ENCODE measurements at places on chromosomes 7 and 10.
A peak's percentile ranks its signal among the peaks of the same experiment; 100 is the strongest.

GRCh38 chr7:66142996-66143395 is 28.3 kb downstream of the CRCP start:
- no peak for DNase-seq
- peaks cover 65% of the 10 kb centered on the region for H3K36me3 ChIP-seq
- peaks cover 23% of the 10 kb centered on the region for H3K4me1 ChIP-seq
- H3K27me3 ChIP-seq, result no peaks in the 10 kb centered on the region

DNA sequence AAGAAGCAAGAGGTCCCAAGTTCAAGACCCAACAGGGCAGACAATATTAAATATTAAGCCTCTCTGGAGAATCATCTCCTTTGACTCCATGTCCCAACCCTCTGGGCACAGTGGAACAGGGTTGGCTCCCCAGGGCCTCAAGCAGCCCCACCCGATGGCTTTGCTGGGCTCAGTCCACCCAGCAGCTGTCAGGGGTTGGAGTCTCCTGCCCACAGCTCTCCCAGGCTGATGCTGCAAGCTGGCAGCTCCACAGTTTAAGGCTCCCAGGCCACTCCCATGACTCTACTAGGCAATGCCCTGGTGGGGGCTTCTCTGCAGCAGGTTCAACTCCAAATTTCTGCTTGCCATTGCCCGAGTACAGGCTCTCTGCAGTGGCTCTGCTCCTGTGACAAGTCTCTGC is 55.1 kb downstream of the LARP4B start:
- no peak overlapping the region for H3K4me3 ChIP-seq
- H3K36me3 ChIP-seq, result peaks cover 37% of the 10 kb centered on the region
- H3K27me3 ChIP-seq, result no peaks in the 10 kb centered on the region
- no peak for DNase-seq
- no peak overlapping the region for H3K27ac ChIP-seq

GRCh38 chr7:107530751-107531150 is 33.0 kb downstream of the COG5 start:
- no peaks in the 10 kb centered on the region for H3K27me3 ChIP-seq
- no peak for DNase-seq
- H3K4me1 ChIP-seq, result peaks cover 46% of the 10 kb centered on the region

- H3K4me3 ChIP-seq, result no peak overlapping the region
- no peak overlapping the region for H3K27ac ChIP-seq
- H3K27me3 ChIP-seq, result no peaks in the 10 kb centered on the region
Observed at GRCh38 chr10:112715581-112715980, 234.5 kb upstream of the TCF7L2 start.

- H3K4me3 ChIP-seq, result no peak overlapping the region
- no peaks in the 10 kb centered on the region for H3K27me3 ChIP-seq
- DNase-seq, result no peak
- H3K36me3 ChIP-seq, result no peaks in the 10 kb centered on the region
- H3K4me1 ChIP-seq, result no peaks in the 10 kb centered on the region
Observed at GRCh38 chr10:13972609-13973008, 358.1 kb downstream of the FRMD4A start.

DNA sequence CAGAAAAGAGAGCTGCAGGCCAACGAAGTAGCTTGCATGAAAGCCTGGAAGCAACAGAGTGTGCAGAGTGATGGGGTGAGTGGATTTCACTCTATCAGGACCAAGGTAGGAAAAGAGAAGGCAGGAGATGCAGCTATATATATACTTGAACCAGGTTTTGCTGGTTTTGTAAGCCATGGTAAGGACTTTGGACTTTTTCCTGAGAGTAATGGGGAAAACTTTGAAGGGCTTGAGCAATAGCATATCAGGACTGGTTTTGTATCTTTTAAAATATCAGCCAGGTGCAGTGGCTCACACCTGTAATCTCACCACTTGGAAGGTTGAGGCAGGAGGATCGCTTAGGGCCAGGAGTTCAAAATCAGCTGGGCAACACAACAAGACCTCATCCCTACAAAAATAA is 120.6 kb upstream of the NRP1 start:
- H3K27me3 ChIP-seq, result peaks cover 9% of the 10 kb centered on the region
- no peak for DNase-seq
- H3K27ac ChIP-seq, result no peak overlapping the region
- H3K4me1 ChIP-seq, result no peaks in the 10 kb centered on the region

DNA sequence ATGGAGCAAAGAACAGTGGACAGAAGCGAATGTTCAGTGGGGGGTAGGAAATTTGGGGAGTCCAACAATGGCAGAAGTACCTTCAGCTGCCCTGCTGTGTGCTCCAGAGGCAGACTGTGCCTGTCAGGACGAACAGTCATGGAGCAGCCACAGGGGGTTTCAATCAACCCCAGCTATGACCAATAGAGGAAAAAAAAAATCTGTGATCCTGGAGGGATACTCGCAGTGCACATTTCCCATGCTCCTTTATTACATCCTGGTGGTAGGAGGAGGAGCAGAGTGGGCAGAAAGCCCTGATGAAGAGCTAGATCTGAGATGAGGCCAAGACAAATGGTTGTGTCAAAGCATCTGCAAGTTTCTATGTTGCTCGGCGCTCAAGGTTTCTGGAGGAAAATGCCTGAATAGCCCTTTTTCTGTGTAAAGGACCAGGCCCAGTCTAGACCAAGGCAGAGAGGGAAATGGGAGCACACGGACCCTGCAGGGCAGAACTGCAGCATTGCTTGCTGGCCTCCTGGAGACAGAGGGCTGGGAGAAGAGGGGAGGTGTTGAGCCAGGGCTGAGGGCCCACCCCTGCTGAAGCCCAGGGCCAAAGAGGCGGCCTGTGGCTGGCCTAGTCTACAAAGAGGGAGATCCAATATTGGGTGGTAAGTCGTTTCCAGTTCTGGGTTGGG is 201.5 kb downstream of the GRID1 start:
- H3K36me3 ChIP-seq, result no peaks in the 10 kb centered on the region
- DNase-seq, result no peak
- H3K4me3 ChIP-seq, result no peak overlapping the region
- H3K4me1 ChIP-seq, result no peaks in the 10 kb centered on the region
- no peak overlapping the region for H3K27ac ChIP-seq

DNA sequence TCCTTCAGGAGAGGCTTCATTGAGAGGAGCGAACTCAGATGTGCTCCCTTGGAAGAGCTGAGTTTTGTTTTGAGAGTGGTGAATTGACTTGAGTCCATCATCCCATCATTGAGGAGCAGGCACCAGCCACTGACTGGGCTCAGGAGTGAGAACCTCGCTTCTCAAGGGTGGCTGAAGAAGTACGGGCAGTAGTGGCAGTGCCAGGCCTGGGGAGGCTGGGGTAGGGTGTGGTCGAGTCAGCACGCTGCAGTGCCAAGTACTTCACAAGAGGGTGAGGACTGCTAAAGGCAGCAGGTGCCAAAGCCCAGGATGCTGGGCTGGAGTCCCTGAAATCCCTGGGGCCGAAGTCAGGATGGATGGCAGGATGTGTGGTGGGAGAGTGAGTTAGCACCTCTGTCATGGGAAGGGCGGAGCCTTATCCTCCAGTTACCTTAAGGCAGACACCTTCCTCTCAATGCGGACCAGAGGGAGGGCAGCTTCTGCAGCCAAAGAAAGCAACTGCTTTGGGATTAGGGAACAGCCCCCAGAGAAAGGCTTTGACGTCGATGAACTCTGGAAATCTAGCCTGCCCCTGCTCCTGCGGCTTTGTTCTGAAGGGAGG is 210.3 kb downstream of the CAMK1D start:
- H3K4me1 ChIP-seq, result peaks cover 40% of the 10 kb centered on the region
- H3K4me3 ChIP-seq, result no peak overlapping the region
- no peak overlapping the region for H3K27ac ChIP-seq
- H3K27me3 ChIP-seq, result no peaks in the 10 kb centered on the region

DNA sequence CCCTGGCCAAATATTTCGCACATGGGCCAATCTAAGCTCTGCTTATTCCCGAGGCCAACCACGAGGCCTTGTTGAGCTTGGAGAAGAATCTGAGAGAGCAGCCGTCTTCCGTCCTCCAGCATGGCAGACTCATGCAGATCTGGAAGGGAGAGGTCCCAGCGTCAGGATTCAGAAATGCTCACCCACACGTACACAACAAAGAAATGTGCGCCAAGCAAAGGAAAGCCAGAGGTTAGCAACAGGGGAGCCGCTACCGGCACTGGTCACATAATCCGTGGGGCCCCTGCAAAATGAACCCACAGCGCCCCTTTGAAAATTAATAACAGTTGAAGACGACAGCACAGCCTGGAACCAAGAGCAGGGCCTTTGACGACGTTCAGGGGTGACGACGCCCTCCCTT is 25.4 kb upstream of the PRKAG2 start:
- no peaks in the 10 kb centered on the region for H3K4me1 ChIP-seq
- DNase-seq, result no peak
- peaks cover 78% of the 10 kb centered on the region for H3K27me3 ChIP-seq
- no peak overlapping the region for H3K4me3 ChIP-seq

- H3K4me1 ChIP-seq, result peaks cover 24% of the 10 kb centered on the region
- no peak for DNase-seq
- no peaks in the 10 kb centered on the region for H3K27me3 ChIP-seq
- H3K27ac ChIP-seq, result no peak overlapping the region
- peaks cover 6% of the 10 kb centered on the region for H3K36me3 ChIP-seq
Observed at GRCh38 chr10:12638103-12638502, 288.8 kb downstream of the CAMK1D start.

GRCh38 chr7:157032644-157033482 is 22.4 kb upstream of the MNX1 start:
- no peaks in the 10 kb centered on the region for H3K4me1 ChIP-seq
- H3K27me3 ChIP-seq, result peaks cover 77% of the 10 kb centered on the region
- H3K27ac ChIP-seq, result no peak overlapping the region
- H3K4me3 ChIP-seq, result no peak overlapping the region
- peaks cover 2% of the 10 kb centered on the region for H3K36me3 ChIP-seq
- no peak for DNase-seq

DNA sequence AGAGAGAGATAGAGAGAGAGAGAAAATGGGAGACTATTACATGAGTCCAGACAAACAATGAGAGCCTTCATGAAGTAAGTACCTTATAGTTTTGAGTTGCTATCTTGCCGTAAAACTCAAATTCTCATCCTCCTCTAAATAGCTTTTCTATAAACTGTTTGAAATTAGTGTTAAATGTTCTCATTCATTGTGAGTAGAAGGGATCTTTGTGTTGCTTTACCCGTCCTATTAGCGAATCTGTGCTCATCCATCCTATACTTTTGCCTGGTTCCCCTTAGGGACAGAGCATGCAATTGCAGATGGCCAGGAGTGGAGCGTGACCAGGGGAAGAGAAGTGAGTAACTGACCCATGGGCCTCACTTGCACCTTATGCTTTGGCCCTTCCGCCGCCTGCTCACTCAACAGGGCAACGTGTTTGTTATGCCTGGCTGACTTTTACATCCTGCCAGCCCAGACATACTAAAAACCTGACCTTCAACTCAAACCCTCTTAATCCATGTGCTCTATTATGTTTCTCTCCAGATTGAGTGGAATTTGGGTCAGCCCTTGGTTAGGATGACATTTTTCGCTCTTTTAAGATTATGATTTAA is 244.2 kb upstream of the YAE1 start:
- H3K4me1 ChIP-seq, result no peaks in the 10 kb centered on the region
- no peak overlapping the region for H3K4me3 ChIP-seq
- peaks cover 27% of the 10 kb centered on the region for H3K27me3 ChIP-seq
- DNase-seq, result no peak
- no peaks in the 10 kb centered on the region for H3K36me3 ChIP-seq

GRCh38 chr10:15433850-15434537 is 62.9 kb upstream of the FAM171A1 start:
- H3K27me3 ChIP-seq, result peaks cover 43% of the 10 kb centered on the region
- peaks cover 4% of the 10 kb centered on the region for H3K36me3 ChIP-seq
- peak overlapping the region; percentile 71 for H3K4me3 ChIP-seq
- DNase-seq, result no peak
- peak overlapping the region; percentile 16 for H3K27ac ChIP-seq

DNA sequence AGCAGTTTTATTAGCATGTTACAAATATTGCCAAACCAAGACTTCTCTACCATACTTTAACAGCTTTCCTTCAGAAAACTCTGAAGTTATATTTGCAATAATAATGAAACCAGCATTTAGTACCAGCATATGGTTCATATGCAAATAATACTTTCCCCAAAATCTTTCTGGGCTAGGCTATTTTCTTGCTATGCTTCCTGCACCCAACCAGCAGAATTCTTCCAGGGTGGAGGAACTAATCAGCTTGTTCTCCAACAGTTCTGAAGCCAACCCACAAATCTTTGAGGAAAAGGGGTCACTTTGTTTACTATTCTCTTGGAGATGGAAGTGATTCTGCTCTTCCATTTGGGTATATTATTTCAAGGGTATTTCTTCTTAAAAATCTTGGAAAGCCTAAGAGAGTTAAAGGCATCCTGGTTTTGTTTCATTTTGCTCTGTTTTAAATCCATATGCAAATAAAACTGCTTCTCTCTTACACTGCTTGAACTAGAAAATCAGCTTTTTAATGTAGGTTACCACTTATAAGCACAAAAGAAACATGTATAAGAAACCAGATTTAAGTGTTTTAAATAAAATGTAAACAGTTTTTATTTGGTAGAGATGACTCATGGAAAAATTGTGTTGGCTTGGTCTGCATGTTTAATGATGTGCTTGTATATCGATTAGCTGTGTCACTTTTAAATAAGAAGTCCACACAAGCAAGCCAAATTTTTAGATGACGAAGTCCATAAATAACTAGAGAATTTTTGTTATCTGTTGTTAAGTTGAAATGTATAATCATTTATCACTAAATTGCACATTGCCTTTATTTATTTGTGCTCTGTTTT is 103.7 kb downstream of the HECTD2 start:
- no peak for DNase-seq
- H3K27me3 ChIP-seq, result no peaks in the 10 kb centered on the region
- no peaks in the 10 kb centered on the region for H3K4me1 ChIP-seq
- H3K4me3 ChIP-seq, result no peak overlapping the region
- no peaks in the 10 kb centered on the region for H3K36me3 ChIP-seq

DNA sequence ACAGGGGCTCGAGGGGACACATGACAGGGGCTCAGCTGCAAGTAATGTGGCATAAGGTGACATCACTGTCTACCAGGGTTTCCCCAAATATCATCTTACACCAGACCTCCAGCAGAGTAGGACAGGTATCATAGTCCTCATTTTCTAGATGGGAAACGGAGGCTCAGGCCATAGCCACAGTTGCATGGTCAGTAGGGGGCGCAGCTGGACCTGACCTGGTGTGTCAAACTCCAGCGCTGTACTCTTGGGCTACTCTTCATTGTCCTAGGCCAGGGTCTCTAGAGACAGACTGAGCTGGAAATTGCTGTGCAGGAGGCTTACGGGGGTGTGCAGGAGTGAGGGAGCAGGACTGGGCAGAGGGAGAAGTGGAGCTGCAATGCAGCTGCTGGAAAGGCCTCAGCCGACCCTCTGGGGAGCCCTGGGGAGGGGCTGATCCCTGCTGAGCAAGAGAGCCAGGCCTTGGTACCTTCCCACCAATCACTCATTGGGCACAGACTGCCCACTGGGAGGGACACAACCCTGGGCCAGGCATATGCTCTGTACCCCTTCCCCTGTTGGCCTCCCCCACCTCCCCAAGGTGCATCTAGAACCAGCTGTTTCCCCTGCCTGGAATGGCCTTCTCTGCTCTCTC is 89.9 kb downstream of the CDH23 start:
- H3K27me3 ChIP-seq, result peaks cover 7% of the 10 kb centered on the region
- H3K4me1 ChIP-seq, result no peaks in the 10 kb centered on the region
- H3K27ac ChIP-seq, result no peak overlapping the region
- H3K36me3 ChIP-seq, result no peaks in the 10 kb centered on the region
